NCI-H2081 (cell line): ENCODE measurements at places on chromosomes 6 and 20.

GRCh38 chr20:7859356-7859802 is 80.9 kb downstream of the HAO1 start:
- peak; percentile 63 for DNase-seq

GRCh38 chr20:15708984-15709598 is 864.2 kb downstream of the KIF16B start:
- DNase-seq = no peak

- no peak for DNase-seq
Observed at GRCh38 chr6:35718911-35719381, 17.9 kb upstream of the ARMC12 start.

- no peak for DNase-seq
Observed at GRCh38 chr20:61601853-61602252, 349.8 kb downstream of the CDH4 start.

- DNase-seq = no peak
Observed at GRCh38 chr6:5004373-5005037, 668 bp upstream of the RPP40 start.

- no peak for DNase-seq
Observed at GRCh38 chr6:28712982-28713381, 187.3 kb downstream of the GPX5 start.

DNA sequence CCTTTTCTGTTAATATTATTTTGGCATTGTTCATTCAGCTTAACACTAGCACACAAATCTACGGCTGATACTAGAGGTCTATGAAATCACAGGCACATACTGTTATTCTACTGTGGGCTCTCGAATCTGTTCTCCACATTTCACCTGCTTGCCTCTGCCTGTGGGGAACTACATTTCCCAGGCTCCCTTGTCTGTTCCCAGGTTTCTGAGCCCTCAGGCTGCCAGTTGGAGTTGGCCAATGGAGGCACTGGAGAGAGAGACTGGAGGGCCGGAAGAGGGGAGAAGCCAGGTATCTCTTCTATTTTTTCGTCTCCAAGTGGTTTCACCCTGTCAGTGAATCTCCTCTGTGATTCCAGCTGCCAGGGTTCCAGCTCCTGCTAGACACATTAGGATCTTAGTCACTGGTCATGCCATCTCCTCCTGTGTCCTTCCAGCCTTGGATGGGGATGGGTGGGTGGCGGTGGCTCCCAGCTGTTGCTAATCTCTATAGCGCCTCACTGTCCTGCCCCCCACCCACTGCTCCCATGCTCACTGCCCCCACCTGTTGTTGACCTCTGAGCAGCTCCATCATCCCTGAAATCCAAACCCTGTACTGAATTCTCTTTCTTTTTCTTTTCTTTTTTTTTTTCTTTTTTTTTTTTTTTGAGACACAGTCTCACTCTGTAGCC is 188.2 kb downstream of the LRFN2 start:
- no peak for DNase-seq

GRCh38 chr6:37971711-37972390 is 152.3 kb downstream of the ZFAND3 start:
- DNase-seq = no peak

DNA sequence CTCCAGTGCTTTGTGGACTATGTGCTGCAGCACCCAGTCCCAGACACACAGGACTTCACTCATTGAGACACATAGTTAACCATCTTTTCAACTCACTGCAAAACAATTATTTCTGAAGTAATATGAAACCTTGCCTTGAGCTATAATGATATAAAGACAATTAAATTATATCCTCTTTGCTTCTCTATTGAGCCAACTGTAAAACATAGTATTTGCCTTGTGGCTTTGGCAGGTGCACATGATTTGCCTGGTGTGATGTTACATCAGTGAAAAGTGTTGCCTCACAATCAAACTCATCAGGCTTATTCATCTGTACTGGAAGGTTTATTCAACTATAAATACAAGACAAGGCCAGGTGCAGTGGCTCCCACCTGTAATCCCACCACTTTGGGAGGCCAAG is 80.6 kb downstream of the NCOA7 start:
- DNase-seq = peak; percentile 87

- DNase-seq = peak; percentile 1
Observed at GRCh38 chr20:5714261-5715041, 35.8 kb upstream of the SHLD1 start.

- no peak for DNase-seq
Observed at GRCh38 chr6:157530724-157531168, 149.8 kb downstream of the ZDHHC14 start.

GRCh38 chr6:97626671-97627441 is 343.8 kb upstream of the MMS22L start:
- peak; percentile 5 for DNase-seq

- DNase-seq = no peak
Observed at GRCh38 chr6:92864966-92865555, 554.3 kb downstream of the EPHA7 start.

GRCh38 chr6:148417045-148417444 is 74.4 kb downstream of the SASH1 start:
- no peak for DNase-seq

- DNase-seq = no peak
Observed at GRCh38 chr6:65461121-65461520, 245.9 kb downstream of the EYS start.

DNA sequence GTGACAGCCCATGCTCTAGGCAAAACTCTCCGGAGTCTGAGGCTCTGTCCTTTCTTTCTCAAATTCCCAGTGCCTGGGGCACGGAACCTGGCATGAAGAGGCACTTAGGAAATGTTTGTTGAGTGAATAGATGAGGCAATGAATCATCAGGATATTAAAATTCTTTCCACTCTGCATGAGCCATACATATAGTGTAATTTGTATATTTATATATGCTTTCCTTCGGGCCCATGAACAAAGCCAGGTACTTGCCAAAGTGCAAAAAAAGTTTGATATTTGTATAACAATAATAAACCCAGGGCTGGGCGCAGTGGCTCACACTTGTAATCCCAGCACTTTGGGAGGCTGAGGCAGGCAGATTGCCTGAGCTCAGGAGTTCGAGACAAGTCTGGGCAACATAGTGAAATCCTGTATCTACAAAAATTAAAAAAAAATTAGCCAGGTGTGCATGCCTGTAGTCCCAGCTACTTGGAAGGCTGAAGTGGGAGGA is 212.3 kb upstream of the ZNF217 start:
- DNase-seq = no peak

DNA sequence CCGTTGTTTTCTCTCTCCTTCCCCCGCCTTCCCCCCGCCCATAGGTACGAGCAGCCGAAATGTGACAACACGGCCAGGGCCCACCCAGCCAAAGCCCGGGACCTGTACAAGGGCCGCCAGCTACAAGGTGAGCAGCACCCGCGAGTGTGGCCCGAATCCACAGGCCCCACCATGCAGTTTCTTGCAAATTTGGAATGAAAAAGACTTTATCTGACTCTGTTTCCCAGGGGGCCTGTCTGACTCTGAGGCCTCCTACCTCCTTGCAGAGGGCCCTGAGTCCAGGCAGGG is 167.1 kb downstream of the SMOC2 start:
- DNase-seq = no peak

DNA sequence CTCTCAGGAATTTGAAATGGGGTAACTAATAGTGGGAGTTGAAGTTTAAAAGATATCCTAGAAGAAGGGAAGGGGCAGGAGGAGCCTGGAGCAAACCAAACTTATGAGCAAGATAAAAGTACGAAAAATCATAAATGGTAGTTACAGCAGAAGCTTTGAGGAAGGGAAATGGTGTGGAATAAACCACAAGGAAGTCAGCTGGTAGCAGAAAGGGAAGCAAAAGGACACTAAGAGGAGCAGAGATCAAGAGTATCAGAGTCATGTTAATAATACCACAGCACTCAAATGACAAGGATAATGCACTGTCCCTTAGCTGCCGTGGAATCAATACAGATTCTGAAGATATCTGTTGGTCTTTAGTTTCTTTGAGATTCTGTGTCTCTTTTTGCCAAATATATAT is 44.9 kb upstream of the CCDC28A start:
- no peak for DNase-seq

- no peak for DNase-seq
Observed at GRCh38 chr20:51487076-51487475, 55.4 kb downstream of the NFATC2 start.

DNA sequence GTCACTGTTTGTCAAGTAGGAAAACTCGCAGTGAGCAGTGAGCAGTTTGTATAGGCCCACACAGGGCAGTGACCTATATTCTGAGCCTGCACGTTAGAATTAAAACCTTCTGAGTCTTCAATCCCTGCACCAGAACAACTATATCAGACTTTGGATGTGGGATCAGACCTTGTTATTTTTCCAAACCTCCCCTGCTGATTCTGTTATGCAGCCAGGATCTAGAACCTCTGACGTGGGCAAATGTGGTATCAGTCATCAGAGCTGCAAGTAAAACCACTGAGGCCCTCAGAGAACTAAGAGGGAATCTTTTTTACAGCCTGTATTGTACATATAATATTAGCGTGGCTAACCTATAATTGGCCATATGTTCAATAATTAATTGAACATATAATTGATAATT is 32.0 kb upstream of the AKAP7 start:
- DNase-seq = no peak

DNA sequence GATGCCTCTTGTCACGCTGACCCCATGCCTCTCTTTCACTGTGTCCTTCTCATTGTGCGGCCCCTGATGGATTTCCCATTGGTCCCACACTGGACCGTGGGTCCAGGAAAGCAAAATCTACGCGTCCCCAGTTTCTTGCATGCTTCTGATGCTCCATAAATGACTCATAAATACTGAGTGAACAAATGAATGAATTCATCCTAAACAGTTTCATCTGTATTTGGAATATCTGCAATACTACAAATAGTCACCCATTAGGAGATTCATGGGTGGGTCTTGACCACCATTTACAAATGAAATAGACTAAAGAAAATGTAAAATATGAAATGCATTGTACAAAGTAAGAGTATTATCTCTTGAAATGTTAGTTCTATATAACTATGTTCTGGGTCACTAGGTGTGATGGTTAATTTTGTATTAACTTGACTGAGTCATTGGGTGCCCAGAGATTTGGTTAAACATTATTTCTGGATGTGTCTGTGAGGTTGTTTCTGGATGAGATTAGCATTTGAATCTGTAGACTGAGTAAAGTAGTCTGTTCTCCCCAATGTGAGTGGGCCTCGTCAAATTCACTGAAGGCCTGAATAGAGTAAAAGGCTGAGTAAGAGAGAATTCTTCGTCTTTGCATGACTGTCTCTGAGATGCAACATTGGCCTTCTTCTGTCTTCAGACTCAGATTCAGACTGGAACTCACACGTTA is 448.7 kb downstream of the PREX1 start:
- DNase-seq = no peak

DNA sequence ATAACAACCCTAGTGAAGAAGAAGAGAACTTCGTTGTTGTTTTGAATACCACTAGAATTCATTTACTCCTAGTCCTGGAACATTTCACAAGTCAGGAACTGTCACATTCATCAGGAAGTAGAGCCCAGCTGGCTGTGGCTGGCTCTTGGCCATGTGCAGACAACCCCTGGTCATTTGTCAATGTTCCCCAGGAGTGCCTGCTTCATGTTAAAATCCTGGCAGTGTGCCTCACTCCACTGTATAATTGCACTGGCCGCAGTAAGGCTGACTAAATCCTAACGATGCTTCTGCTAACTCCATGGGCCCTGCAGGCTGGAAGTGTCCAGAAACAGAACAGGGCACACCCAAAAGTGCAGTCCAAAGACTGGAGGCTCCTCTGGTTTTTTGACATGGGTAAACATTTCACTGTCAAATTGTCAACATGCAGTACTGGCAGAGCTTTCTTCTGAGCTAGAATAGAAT is 41.5 kb upstream of the ADGRF1 start:
- DNase-seq = peak; percentile 92

DNA sequence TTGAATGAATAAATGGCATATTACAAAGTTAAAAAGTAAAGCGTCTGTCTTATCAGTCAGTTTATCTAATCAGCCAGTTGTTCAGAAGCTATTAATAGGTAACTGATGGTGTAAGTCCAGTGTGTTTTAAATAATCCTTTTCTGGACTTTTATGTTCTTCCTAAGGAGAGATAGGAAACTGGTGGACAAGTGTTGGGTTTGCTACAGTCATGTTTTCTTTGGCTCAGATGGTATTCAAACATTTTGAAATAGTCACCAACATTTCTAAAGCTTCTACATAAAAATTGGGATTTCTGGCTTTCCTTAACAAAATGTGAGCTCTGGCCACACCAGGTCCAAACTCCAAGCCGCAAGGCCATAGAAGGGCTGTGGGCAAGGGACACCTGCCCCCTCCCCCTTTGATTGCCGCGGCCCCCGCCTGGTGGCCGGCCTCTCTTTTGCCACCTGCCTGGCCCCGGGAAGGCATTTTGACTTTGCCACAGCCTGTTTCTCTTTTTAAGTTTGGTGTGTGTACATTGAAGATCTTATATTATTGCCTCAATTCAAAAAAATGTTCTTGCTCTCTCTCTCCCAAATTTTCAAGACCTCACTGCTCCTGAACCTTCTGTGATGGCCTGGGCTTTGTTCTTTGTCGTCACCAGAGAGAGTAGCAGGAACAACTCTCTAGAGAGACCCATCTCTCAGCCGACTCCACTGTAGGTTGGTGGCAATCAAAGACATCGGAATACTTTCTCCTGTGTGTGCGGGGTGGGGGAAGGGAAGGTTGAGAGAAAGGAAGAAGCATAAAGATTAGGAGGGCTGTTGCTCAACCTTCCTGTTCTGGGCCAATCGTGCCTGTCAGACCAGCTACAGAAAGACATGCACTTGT is 84.0 kb upstream of the ZNF217 start:
- no peak for DNase-seq

DNA sequence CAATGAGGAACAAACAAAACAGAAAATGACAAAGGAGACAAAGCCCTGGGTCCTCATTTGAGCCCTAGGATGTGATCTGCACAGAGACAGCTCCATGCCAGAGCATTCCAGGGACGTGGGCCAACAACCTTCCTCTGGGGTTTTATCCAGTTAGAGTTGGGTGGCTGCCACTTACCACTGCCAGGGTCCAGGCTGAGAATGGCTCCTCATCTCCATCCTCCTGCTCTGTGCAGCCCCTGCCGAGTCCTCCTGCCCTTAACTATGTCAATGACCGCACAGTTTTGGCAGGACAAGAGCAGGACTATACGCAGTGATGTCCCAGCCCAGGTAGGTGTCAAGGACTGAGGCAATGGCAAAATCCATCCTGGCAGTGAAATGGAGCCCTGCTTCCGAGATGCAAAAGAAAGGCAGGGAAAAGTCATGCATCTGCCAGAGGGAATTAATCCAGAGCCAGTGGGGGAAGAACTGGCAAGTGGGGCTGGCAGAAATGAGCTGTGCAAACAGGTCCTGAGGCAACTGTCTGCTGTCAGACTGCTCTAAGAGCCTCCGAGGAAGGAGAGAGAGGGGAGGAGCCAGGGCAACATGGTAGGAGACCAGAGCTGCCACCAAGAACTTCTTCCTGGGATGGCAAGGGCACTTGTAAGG is 449.4 kb downstream of the PTPRT start:
- no peak for DNase-seq
